NCI-H510A (cell line): ENCODE measurements at places on chromosomes 4 and X.

DNA sequence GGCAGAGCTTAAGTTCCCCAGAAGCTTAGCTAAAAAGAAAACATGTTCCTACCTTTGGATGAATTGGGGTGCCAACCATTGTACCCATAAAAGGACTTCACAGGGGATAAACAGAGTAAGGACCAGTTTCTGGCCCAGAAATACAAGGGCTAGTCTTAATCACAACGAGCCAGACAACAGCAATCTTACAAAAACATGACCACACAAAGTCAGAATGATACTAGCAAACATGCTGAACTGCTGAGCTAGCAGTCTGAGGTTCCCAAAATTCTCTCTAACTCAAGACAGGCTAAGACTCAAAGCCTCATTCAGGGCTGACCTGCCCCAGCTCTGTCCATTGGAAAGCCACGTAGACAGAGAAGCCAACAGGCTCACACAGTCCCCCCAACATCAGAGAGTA, 40.3 kb downstream of the ATP11C start:
- DNase-seq = no peak

DNA sequence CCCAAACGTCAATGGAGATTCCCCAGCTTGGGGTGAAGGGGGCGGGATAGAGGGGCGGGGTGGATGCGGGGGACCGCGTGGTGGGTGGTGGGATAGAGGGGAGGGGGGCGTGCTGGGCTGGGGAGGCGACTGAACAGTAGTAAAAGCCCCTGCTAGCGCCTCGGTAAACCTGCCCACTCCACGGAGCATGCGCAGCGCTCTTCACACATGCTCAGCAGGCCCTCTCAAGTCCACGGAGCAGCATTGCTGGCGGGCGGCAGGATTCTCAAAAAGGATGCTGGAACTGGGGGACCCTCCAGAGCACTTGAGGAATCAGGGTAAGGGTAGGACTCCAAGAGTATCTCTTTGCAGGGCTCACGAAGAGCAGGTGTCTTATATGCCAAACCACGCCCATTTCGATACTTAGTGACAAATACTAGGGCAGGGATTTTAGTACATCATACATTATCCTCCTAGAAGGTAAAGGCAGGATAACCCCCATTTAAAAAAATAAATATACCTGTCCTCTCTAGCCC, 378 bp upstream of the RPS6KA6 start:
- peak; percentile 45 for DNase-seq

GRCh38 chrX:148867596-148867995, 367.2 kb downstream of the AFF2 start:
- no peak for DNase-seq

GRCh38 chr4:54085284-54085683, 14.7 kb upstream of the GSX2 start:
- DNase-seq = no peak

GRCh38 chrX:21870494-21870893, 14.7 kb downstream of the YY2 start:
- DNase-seq = no peak

GRCh38 chrX:11298600-11298999, 5.4 kb downstream of the AMELX start:
- DNase-seq = no peak

DNA sequence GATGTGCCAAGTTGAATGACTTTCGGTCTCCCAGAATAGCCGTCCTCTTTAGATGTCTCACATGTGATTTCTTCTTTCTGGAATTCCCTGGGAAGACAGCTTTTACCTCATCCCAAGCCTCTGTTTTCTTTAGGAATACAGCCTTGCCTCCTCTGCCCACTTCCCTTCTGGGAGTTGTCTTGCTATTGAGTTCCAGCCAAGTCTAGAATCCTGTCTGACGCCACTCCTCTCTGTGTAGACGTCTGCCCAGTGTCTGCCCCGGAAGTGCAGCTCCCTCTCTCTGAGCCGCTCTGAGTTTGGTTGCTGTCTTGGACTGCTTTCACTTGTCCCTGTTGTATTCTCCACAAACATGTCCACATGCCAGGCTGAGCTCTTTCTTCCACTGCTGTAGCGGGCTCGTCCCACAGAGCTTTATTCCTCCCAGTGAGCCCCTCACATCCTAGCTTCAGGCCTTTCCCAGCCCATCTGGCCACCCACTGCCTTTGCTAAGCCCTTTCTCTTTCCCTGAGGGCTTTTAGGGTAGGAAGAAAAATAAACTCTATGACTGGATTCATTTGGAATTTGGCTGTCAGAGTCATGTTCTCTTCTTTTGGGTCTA, 9.0 kb upstream of the IGFBP7 start:
- DNase-seq = no peak

DNA sequence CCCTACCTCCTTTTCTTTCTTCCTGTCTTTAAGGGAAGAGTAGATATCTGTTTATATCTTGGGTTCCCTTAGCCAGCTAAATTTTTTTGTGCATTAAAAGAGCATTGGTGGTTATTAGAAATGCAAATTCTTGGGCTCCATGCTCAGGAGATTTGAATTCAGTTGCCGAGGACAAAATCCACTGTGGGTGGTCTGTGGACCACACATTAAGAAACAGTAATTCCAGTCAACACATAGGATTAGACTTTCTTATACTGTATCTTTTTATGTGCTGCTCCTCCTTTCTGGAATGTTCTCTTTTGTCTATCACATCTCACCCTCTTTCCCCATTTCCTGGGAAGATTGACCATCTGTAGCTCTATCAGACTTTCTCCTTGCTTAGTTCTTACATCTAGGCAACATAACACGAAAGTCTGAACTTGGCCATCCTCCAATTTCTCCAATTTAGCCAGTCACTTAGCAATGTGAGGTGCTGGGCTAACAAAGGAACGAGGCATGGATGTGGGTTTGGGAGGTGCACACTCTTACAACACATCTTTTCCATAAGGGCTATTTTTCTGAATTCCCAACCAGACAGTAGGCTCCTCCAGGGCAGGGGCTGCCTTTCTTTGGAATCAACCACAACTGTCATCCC, 5.3 kb upstream of the PDLIM3 start:
- DNase-seq = no peak

DNA sequence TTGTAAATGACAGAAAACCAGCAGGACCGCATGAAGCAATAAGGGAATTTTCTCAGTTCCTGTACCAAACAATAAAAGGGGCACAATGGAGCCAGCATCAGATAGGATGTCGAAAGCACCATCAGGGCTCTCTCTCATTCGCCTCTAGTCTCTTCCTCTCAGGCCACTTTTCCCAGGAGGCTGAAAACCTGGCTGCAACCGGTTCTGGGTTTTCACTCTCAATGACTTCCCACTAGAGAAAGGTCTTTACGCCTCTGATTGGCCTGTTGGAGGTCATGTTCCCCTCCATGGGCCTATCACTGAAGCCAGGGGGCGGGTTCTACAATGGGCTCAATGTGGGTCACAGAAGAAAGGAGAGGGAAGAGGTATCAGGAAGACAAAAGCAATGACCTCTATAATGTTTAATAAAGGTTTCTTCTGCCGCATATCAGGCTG, 29.3 kb downstream of the ZNF827 start:
- DNase-seq = no peak

- DNase-seq = no peak
These were observed 3.2 kb upstream of the IL1RAPL1 start for GRCh38 chrX:28584025-28584424.

GRCh38 chr4:184662236-184662635, 12.7 kb downstream of the PRIMPOL start:
- DNase-seq = no peak

DNA sequence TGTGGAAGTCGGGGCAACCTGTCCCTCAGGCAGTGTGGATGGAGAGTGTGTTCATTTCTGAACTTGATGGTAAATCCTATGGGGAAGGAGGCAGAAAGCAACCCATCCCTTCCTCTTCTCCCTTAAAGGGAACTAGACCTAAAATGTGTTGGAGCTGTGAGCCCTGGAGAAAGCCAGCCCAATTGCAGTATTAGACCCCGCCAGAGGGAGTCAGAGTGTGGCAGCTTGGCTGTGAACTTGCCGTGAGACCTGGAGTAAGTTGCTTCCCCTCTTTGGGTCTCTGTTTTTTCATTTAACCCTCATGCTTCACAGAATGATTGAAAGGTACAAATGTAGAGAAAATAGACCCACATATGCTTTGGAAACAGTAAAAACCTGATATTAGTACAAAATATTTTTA, 108.7 kb upstream of the PAK3 start:
- no peak for DNase-seq

DNA sequence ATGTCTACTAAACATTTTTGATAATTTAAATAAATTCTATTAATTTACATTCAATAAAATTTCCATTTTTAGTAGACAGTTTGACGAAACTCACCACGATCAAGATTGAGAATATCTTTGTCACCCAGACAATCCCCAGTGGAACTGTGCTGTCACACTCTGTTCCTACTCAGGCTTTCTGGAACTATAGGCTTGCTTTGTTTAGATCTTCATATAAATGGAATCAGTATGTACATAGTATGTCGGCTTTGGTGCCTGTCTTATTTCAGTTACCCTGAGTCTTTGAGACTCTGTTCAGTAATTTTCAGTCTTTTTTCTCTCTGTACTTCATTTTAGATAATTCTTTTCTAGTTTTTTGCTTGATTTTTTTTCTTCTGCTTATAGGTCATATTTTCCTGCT, 163.5 kb upstream of the EMCN start:
- DNase-seq = no peak

- no peak for DNase-seq
These were observed 17.6 kb upstream of the NXT2 start for GRCh38 chrX:109519001-109519400.

DNA sequence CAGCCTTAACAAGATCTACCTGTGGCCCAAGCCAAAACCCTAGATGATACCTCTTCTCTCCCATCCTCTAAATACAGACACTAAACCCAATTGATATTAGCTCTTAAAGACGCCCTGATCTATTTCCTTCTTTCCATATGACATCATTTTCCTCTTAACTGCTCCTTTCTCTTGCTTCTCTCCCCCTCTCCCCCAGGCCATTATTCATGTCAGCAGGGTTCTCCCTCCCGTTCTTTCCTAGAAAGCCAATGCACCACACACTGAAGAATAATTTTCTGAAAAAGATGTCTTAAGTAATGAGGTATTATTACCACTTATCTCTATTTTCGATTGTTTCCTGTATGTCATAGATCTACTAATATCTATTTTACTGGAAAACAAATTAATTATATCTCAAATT, 9.7 kb upstream of the ING2 start:
- DNase-seq = no peak

DNA sequence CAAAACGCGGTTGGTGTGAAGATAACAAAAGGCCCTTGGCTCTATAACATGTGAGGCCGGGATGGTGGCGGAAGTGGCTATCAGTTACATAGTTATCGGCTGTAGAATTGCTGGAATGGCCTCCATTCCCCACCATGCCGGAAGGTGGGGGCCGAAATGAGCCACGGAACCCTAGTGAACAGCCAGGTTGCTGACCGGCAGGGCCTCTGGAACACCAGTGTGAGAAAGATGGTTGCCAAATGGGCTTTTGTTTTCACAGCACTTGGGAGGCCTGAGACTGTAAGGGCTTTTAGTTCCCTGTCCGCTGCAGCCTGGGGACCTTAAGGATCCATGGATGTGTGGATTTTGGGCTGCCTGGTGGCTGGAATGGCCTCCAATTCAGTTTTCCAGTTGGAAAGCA, 23.3 kb upstream of the ARX start:
- DNase-seq = no peak
